IMR-90 (cell line): ENCODE measurements at places on chromosomes 1 and 21. TPM values are rescaled to one million over a fixed set of nuclear protein-coding genes. Genes with fewer than 3 reads are reported as not detected.

KLF17 gene
- 0.14 and 0.17 TPM in 2 replicates for polyA plus RNA-seq

CYP2J2 gene
- polyA plus RNA-seq = 0.09 TPM in 1 of 2 replicates, not detected in the other

- DNase-seq = no peak
These were observed 97.6 kb upstream of the DYNLT5 start for GRCh38 chr1:66654643-66655042.

LYPD8 gene
- polyA plus RNA-seq = not detected in 2 replicates

NID1 gene
- 80.8 and 83.3 TPM in 2 replicates for polyA plus RNA-seq

DNA sequence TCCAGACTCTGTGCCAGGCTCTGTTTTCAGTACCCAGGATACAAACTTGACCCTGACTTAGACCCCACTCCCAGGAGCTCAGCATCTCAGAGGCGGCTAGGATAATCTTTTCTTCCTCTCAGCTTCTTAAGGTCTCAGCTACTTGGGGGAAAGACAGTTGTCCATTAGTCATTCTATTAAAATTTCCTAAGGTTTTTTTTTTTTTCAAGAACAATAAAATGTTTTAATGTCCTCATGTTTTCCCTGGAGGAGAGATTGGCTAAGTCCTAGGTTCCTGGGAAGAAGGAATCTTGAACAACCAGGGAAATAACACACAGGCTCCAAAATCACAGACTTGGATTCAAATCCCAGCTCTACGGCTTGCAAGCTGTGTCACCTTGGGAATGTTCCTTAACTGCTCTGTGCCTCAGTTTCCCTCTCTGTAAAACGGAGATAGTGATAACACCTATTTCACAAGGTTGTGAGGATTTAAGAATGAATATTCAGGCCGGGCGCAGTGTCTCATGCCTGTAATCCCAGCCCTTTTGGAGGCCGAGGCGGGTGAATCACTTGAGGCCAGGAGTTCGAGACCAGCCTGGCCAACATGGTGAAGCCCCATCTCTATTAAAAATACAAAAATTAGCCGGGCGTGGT lies 33.0 kb downstream of the CDK18 start:
- no peak for DNase-seq

FMN2 gene
- polyA plus RNA-seq = 20.1 and 29.0 TPM in 2 replicates

METTL13 gene
- 22.6 and 25.1 TPM in 2 replicates for polyA plus RNA-seq

CFAP141 gene
- not detected in 2 replicates for polyA plus RNA-seq

TNFAIP8L2 gene
- not detected in 2 replicates for polyA plus RNA-seq

SPRR2F gene
- not detected in 2 replicates for polyA plus RNA-seq

KLHL21 gene
- 36.7 and 37.4 TPM in 2 replicates for polyA plus RNA-seq

GRCh38 chr1:47843781-47844557 lies 153.2 kb downstream of the TRABD2B start:
- DNase-seq = no peak

ZFP69B gene
- 2.2 and 3.1 TPM in 2 replicates for polyA plus RNA-seq

GRCh38 chr1:162485236-162485635 lies 12.4 kb upstream of the UHMK1 start:
- DNase-seq = peak; percentile 18

GRCh38 chr21:30479259-30479658 lies 908 bp downstream of the KRTAP19-1 start:
- DNase-seq = no peak

GRCh38 chr1:182791281-182792179 lies 2.0 kb downstream of the NPL start:
- DNase-seq = no peak

- DNase-seq = no peak
These were observed 88.3 kb downstream of the HHIPL2 start for GRCh38 chr1:222459652-222460051.

DNA sequence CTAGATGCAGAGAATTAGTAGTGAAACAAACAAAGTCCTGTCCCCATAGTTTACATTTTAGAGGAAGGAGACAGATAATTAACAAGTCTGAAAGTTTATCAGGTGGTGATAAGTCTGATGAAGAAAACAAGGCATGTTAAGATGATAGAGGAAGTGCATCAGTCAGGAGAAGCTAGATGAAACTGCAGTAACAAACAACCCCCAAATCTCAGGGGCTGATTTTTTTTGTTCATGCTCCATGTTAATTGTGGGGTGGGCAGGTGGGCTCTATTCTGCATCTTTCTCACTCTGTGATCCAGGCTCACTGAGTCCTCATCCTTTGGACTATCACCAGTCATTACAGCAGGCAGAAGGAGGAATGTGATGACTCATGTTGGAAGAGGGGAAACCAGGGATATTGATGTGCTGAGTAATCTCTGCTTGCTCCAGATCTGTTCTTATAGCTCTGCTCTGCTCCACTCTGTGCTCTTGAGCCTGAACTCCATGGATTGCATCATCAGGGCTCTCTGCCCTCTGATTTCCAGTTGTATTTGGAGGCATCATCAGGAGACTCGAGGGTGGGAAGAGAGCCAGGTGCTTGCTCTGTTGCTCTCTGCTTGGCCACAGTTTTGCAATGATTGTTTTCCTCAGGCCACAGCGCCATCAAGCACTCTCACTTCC lies 166.9 kb downstream of the IER5 start:
- peak; percentile 95 for DNase-seq

DNA sequence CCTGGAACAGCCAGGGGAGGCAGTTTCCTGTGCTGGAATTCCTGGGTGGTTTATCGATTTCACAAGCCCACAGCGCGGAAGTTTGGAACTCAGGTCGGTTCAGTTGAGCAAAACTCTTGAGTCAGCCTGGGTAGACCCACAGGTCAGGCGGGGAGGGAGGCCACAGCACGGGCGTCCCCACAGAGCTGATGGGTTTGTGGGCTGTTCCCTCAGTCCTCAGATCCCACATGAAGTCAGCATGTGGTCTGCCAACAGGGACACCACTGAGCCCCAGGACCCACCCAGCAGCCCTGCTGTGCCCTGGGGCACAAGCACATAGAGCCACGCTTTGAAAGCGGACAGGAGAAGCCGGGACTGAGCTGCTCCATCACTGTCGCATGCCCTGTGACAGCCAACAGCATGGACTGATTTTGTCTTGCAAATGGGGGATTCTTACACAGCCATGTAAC lies 17.4 kb downstream of the BMP8A start:
- DNase-seq = no peak

DNA sequence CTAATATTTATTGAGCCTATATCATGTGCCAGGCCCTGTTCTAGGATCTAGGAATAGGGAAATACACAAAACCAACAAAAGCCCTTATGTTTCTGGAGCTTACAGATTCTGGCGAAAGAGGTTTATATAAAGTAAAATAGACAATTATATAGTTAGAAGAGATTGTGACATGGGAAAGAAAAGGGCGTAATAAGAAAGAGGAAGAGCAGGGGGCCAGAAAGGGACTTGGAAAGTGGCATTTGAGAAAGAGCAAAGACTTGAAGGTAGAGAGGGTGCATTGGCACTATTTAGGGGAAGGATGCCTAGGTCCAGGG lies 322.5 kb upstream of the FAM78B start:
- no peak for DNase-seq
